ENCODE measurements at places on chromosomes 3 and 15.
A peak's percentile ranks its signal among the peaks of the same experiment; 100 is the strongest.

- no peak for ATAC-seq
Measured at GRCh38 chr3:134375582-134376384, 1.5 kb upstream of the AMOTL2 start.

GRCh38 chr3:12413721-12414255 is 70.5 kb upstream of the TSEN2 start:
- no peak for ATAC-seq

DNA sequence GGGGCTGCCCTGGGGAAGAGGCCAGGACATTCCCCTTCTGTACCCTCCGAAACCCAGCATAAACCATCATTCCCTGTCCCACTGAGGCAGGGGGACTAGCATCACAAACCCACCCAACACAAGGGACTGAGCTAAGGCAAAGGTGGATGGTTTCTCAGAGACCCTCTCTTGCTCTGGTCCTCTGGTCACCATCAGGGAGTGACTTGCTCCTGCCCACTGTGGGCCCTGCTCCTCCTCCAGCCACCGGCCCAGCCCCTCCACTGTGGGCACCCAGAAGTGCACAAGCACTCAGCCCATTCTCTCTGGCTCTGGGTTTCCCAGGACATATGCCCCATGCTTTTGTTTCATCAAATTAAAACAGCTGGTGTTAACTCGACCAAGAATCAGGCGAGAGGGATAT is 44.9 kb downstream of the PTH1R start:
- ATAC-seq = no peak

- ATAC-seq = no peak
Measured at GRCh38 chr3:115687721-115688120, 64.4 kb downstream of the GAP43 start.

- no peak for ATAC-seq
Measured at GRCh38 chr15:38904298-38904697, 339.7 kb upstream of the RASGRP1 start.

DNA sequence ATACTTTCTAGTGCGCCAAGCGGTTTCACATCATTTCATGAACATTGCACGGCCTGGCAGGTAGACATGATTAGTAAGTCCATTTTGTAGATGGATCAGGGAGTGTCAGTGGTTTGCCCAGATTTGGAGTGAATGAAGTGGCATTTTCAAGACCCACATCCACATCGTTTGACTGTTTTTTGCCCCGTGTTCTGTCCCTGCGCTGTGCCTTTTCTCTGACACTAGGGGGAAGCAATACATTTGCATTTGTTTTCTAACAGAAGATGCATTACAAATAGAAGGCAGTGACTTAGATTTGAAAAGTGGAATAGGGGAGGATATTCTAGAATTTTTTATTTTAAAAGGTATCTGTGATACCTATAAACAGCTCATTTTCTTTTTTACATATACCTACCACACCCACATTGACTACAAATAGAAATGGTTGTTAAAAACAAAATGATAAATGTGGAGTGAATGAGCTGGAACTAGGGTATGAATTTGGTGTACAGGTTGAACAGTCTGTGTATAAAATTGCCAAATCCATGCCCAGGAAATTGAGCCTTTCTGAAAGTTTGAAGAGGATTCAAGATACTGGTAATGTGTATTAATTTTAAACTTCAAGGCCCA is 98.0 kb downstream of the USP13 start:
- peak; percentile 38 for ATAC-seq

- no peak for ATAC-seq
Measured at GRCh38 chr3:133899311-133899710, 3.6 kb upstream of the RAB6B start.

DNA sequence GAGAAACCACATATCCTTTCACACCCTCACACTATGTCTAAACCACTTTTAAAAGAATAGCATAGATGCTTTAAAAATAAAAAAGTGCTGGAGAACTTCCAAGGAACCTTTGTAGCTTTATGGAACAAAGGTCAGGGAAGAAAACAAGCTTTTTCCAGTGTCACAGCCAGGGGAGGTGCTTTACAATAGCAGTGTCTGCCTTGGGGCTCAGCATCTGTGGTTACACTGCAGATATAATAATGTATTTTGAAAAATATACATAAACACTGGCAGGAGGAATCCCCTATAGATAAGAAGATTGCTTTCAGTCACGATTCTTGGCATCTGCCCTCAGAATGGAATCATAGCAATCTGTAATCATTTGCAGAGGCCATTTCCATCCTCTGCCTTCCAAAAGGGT is 362.4 kb upstream of the LRRC3B start:
- no peak for ATAC-seq

DNA sequence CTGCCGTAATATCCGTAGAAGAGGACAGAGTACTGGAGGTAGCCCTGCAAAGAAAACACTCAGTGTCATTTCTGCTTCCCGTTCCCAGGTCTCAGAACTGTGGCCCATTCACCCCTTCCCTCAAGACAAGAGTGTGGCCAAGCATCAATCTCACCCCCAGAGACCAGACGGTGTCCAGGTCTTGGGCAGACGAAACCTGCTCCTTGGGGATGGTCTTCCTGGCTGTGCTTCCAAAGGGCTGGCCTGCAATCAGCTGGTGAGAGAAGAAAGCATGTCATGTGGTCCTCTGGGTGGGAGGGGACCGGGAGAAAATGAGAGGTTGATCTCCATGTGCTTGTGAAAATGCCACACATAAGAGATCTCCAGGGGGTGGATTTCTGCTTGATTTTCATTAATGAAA is 15.8 kb downstream of the TMC3 start:
- ATAC-seq = no peak

DNA sequence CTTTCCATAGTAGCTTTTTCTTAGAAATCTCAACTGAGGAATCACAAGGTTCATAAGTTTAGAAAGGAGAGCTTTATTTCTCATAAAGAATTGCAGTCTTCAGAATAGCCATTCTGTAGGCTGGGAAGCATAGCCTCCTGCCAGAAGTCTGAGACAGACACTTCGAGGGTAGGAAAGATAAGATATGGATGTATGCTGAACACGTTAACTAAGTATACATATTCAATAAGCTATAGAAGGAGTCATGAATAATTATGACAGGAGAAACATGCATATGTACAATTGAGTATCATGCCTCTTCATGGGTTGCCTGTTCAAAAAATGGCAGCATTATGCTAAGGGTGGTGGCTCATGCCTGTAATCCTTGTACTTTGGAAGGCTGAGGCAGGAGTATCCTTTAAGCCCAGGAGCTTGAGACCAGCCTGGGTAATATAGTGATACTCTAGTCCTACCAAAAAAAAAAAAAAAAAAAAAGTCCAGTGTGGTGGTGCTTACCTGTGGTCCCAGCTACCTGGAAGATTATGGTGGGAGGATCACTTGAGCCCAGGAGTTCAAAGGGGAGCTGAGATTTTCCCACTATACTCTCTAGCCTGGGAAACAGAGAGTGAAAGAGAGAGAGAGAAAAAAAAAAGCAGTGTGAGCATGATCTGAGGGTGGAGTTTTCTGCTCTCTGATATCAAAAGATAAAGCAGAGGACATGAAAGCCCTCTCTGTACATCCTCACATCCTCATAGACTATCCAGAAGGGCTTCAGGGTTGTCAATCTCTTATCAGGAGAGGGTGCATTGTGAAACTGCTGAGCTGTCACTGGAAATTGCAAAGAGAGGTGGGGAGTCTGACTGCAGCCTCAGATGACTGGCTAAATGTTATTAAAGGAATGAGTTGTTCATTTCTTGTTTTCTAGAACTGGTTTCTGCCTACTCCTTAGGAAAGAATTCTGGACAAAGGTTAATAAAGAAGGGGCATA is 23.6 kb upstream of the CADPS start:
- ATAC-seq = peak; percentile 54

- no peak for ATAC-seq
Measured at GRCh38 chr15:63803106-63803886, 30.5 kb downstream of the HERC1 start.

GRCh38 chr3:114417675-114418074 is 123.8 kb downstream of the TIGIT start:
- ATAC-seq = no peak

DNA sequence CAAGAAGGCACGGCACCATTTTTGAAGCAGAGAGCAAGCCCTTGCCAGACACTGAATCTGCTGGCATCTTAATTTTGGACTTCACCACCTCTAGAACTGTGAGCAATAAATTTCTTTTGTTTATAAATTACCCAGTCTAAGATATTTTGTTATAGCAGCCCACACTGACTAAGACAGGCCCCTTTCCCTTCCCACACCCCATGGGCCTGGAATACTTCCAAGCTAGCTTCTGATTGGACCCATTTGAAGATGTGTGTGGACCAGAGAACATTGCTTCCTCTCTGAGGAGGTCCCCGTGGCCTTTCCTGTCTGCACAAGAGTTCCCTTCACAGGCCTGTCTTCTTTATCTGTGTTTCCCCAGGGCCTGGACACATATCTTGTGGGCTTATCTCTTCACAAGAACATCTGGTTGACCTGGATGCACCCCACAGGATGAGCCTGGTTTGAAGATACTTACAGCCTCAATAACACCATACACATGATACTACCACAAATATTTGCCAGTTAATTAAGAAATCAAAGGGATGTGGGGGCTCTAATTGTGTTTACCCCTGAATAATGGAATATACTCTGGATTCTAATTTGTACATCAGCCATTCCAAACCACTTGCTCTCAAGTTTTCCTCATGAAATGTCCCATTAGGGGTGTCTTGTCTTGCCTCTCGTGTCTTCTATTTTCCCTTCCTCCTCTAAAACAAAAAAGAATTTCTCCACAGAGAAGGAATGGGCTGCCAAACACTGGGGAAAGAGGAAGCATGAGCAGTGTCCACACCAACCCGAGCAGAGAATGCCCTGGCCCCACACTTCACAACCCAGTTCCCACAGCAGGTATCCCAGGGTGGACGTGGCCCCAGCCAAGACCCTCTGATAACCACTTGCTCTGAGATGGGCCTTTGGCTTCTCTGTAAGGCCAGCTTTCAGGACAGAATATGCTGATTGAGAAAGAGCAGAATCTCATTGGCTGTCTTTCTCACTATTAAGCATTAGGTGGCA is 42.5 kb downstream of the GLB1 start:
- ATAC-seq = no peak

- ATAC-seq = no peak
Measured at GRCh38 chr3:46667061-46667621, 26.3 kb downstream of the ALS2CL start.

DNA sequence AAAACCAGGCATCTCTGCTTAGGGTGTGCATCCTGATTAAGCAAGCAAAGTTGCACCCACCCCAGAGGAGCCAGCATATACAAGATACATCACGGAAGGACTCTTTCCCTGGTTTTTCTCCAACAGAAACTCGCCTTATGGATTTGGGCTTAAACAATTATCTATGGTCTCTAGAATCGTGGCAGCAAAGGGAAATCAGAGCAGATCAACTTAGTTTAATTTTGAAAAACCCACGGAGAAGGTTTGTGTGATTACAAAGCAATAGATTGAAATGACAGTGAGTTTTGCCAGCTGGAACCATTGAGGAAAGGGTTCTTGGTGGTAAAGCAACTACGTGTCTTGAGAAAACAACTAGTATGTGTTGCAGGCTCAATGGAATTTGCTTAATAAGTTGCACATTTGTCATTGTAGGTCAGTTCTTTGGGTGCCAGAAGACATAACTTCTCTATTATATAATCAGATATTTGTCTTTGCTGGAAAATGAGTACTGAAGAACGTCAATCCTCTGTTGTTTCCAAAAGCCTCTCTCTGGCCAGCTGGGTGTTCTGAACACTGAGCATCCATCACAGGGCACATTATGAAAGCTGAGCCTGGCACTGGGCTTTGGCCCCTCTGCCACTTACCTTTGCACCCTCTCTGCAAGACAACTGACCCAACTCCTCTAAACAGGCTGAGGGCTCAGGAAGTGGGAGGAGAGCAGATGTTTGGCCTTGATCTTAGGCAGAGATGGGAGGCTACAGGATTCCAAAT is 75.7 kb upstream of the FBN1 start:
- ATAC-seq = no peak

GRCh38 chr3:88918841-88919240 is 188.6 kb upstream of the EPHA3 start:
- ATAC-seq = no peak

DNA sequence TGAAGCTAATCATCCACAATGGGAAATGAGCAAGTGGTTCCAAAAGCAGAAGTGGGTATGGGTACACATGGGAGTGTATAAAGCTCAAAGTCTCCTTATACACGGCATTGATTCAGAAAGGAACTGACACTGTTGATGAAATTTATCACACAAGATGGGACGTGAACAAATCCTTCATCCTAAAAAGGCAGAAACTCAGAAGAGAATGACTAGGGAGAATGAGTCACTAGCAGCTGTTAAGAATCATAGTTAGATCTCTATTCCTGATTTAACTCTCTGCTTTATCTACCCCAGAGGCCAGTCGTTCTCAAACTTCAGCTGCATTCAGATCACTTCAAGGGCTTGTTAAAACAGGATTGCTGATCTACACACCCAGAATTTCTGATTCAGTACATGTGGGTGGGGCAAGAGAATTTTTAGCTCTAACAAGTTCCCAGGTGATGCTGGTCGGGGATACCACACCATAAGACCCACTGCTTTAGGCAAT is 97.7 kb upstream of the PHLDB2 start:
- no peak for ATAC-seq

DNA sequence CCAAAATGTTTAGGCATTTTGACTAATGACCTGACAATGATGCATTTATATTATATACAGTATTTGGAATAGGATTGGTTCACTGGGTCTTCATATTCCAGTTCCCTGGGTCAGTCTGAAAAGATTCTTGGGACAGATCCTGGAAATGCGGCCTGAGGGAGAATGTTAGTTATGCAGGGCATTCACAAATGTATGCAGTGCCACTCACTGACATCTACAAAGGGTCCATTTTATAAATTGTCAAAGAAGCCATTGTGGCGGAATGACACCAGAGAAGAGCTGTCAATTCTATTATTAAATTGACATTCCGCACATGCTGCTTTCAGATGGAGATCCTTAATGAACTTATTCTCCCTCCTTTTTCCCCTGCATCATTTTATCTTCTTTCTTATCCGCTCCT is 176.6 kb downstream of the VGLL3 start:
- ATAC-seq = no peak

- peak; percentile 76 for ATAC-seq
Measured at GRCh38 chr15:90583471-90584252, 53.9 kb downstream of the CRTC3 start.

DNA sequence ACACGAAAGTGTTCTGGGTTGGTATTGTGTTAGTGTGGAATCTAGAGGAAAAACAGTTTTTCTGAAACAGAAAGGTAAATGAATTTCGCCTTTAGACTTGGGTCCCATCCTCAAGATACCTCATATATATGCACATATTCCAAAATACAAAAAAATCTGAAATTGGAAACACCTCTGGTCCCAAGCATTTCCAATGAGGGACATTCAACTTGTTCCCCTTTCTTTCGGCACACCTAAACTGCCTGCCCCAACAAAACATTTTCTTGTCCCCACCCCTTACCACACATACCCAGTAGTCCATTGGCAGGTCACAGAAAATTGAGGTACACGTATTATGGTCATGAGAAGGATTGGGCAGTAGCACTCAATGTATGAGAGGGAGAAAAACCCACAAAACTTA is 9.1 kb upstream of the IRAK2 start:
- no peak for ATAC-seq

DNA sequence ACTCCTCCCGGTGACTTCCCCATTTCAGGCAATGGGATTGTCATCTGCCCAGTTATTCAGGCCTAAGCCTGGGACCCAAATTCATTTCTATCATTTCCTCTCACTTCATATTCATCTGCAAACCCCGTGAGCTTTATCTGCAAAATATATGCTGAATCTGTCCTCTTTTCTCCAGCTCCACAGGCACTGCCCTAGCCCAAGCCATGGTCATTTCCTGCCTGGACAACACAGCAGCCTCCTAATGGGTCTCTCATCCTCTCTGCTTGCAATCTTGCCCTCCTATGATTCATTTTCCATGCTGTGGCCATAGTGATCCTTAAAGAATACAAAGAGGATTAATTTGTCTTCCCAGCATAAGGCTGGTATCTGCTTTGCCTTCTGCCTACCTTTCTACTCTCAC is 6.1 kb downstream of the RBP2 start:
- peak; percentile 82 for ATAC-seq

Measured in motor neuron (in vitro differentiated cells).